ENCODE measurements at places on chromosomes 2 and 18.

DNA sequence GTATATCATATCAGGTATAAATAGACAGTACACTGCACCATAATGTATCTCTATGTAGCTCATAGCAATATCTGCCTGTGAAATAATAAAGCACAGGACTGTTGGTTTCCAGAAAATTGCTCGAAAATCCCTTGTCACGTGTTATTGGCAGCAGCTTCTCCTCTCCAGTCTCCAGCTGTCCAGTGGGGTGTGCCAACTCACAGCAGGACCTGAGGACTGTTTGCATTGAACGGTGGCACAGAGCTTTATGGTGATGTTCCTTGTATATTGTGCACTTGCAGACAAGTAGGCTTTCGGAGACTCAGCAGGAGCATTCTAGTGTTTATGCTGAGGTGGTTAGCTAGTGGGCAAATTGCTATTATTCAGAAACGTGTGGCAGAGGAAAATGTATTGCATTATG, 182.2 kb upstream of the ATP5MC3 start:
- peak; percentile 16 for DNase-seq

DNA sequence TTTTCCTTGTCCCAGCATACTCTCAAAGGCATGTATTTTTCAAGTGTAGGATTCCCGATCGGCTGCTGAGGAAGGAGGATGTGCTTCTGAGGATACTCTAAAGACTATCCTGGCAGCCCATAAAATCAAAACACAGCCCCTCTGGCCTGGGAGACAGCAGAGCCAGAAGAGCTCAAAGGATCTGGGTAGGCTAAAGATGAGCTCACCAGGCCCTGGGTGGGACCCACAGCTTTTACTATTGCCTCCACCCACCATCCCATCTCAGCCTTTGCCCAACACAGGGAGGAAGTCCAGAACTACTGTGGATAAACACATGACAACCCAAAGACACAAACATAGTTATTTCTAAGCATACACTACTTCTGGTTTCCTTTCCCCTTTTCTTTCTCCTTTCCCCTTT, 79.1 kb upstream of the ZFP36L2 start:
- no peak for DNase-seq

GRCh38 chr18:43664487-43665008, 387.3 kb upstream of the SYT4 start:
- no peak for DNase-seq

DNA sequence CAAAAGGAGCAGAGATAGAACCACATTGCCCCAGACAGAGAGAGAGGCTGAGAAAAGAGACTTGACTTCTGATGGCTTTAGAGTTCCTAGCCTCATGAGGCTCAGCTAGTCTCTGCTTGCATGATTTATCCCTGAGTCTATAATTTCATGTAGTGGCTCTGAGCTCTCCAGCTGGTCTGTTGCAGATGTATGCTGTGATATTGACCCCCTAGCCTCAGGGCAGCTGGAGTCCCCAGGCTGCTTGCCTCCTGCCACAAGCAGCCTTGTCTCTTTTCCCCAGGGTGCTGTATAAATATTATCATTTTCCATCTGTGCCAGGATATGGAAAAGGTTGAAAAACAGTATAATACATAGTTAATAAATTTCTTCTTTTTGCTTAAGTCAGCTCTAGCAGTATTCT, 467.6 kb upstream of the CWC22 start:
- no peak for DNase-seq

GRCh38 chr2:185221-185620, 78.6 kb downstream of the SH3YL1 start:
- DNase-seq = no peak

- DNase-seq = peak; percentile 89
Measured at GRCh38 chr2:108533832-108534583, at the start of gene LIMS1. Gene LIMS1, plus strand, starts transcription at chr2:108534470. Its CDS starts 93 bp downstream, at chr2:108534563.

DNA sequence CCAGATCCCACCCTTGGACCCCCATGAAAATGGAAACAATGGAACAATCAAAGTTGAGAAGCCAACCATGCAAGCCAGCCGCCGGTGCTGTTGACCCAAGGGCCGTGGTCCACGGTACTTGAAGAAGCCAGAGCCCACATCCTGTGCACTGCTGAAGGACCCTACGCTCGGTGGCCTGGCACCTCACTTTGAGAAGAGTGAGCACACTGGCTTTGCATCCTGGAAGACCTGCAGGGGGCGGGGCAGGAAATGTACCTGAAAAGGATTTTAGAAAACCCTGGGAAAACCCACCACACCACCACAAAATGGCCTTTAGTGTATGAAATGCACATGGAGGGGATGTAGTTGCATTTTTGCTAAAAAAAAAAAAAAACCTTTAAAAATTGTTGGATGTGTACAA, 26.5 kb upstream of the TXNDC2 start:
- no peak for DNase-seq

DNA sequence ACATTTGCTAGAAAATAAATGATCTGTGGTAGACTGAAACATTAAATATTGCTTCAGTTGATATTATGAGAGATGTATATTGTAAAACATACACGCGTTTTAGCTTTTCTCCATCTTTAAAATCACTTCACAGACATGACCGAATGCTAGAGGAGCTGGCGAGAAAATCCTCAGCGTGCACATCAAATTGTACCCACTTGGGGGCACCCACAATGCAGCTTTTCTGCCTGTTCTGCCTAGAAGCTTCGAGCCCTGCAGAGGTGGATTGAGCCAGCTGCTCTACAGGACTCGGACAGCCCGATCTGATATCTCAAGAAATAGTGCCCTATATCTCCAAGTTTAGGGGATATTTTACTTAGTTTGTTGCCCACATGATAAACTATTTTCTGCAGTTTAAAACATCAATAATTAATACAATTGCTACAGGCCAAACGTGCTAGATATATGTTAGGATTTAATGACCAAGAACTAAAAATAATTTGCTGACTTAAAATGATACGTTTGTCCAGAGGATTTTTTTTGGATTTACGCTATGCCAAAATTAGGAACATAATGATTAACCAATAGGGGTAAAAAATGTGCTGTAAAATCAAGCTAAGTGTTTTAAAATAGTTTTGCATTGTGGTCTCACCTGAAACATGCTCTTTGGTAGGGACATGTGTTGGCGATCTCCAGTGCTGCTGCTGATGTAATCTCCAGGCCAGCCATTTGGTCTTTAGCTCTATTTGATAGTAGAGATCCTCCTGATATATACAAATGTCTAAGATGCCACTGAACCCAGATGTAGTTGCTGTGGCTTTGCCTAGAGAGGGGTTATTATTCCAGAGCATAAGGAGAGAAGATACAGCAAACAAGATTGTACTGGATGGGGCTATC, 22.3 kb upstream of the ATP5MC3 start:
- DNase-seq = peak; percentile 36

GRCh38 chr2:236200378-236200777, 32.2 kb upstream of the GBX2 start:
- DNase-seq = no peak

DNA sequence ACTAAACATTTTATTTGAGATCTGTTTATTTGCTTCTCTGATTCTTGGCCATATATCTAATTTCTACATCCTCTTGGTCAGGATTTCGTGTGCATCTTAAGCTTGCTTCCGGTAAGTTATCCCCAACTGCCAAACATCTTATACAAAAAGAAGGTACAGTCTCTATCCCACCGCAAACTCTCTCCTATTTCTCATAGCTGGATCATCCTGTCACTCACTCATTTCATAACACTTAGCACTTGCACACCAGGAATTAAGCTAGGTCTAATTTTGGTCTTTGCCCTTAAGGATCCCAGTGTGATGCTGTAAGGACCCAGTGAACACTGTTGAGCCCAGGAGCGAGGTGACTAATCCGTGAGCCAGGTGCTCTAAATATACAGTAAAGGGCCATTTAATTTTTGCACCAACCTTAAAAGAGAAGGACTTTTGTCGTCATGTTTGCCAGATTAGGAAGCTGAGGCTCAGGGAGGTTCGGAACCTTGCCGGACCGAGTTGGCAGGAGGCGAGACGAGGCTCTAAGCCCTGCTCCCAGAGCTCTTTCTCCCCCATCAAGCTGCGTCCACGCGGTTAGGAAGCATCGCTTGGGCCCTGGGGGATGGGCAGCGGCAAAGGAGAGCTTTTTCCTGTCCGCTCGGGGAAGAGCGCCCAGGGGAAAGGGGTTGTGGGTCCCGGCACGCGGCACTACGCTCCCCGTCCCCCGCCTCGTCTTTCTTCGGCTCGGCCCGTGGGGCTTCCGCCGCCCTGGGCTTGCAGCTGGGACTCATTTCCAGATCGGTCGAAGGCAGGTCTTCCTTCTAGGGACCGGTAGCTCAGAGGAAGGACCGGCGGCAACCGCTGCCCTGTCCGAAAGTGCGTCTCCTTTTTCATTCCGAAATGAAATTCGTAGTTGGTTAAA, 4.1 kb upstream of the ITPRIPL1 start:
- DNase-seq = peak; percentile 65

DNA sequence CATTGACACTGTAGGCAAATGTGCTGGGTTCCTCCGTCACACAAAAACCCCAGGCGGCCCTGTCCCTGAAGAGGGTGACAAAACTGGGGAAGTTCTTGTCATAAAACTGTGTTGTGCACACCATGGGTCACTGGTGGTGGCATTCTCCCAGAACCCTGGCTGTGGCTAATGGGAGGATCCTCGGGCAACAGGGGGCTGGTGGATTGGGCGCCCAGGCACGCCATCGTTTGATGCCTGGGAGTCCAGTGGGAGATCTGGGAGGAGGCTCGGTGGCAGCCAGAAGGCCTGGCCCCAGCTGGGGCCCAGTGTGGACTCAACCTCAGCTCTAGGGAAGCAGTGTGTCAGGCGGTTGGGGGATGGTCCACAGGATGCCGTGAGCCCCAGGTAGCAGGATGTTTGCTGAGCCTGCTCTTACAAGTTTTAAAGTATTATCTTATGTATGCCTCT, 140.7 kb downstream of the ACOXL start:
- no peak for DNase-seq

- DNase-seq = no peak
Measured at GRCh38 chr2:172253190-172254052, 150.7 kb upstream of the DLX2 start.

DNA sequence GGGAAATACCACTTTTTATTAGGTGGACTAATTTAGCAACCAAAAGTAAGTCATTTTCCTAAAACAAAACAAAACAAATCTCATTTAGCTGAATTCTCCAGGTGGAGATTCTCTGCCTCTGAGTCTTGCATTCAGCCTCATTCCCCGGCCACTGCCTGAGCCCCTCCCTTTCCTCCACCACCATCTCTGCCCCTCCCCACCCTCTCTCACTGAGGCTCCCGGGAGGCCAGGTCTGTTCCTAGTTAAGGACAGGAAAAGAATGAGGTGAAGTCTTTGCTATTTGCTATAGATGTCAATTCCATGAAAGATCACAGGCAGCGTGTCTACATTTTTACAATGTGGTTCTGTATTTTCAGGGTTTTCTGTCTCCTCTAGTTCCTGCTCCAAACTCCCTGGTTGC, 83.0 kb upstream of the SOX11 start:
- DNase-seq = no peak

DNA sequence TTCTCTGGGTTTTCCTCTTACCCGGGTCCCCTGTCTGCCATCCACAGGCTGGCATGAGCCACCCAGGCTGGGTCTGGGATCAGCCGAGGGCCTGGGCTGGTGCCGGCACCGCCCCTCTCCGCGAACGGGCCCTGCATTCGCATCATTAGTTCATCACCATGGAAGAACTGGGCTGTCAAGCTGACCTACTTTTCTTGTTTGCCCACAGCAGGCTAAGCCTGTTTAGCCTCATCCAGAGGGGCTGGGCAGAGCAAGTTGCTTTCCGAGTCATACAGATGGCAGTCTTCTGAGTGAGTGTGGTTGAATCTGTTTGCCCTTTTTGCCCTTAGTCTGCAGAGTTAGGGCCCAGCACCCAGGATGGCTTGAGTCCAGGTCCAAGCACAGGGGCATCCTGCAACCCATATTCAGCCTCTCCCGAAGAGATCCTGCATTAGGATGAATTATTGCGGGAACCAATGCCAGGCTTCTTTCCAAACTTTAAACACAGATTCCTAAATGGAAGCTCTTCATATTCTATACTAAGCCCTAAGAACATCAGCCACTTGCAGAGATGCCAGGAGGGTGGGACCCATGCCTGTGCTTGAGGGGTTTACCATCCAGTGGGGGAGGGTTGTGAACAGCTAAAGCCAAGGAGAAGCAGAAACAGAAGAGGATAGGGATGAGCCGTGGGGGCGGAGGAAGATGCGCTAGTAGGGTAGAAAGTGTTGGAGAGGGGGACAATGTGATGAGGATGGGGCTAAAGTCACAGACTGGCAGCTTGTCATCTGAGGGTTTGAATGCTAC, 68.0 kb downstream of the NPAS2 start:
- no peak for DNase-seq

DNA sequence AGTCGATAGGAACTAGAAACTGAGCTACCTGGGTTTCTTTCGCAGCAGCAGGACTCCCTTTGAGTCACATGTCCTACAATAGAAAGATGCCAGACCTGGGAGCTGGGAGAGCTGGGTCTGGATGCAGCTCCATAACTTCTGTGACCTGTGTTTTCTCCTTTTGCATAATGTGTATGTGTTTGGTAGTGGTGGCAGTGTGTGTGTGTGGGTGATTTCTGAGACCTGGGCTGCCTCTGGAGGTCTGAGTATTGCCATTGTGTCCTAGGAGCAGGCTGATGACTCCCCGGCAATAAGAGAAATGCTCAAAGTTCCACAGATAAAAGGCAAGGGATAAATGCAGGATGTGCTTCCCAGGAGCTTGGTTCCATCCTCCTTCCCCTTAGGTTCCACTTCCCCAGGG, 6.4 kb downstream of the WNT10A start:
- no peak for DNase-seq

- no peak for DNase-seq
Measured at GRCh38 chr2:144099780-144100377, 420.0 kb downstream of the ZEB2 start.

GRCh38 chr2:176650104-176650837, 381.0 kb downstream of the MTX2 start:
- DNase-seq = peak; percentile 6

DNA sequence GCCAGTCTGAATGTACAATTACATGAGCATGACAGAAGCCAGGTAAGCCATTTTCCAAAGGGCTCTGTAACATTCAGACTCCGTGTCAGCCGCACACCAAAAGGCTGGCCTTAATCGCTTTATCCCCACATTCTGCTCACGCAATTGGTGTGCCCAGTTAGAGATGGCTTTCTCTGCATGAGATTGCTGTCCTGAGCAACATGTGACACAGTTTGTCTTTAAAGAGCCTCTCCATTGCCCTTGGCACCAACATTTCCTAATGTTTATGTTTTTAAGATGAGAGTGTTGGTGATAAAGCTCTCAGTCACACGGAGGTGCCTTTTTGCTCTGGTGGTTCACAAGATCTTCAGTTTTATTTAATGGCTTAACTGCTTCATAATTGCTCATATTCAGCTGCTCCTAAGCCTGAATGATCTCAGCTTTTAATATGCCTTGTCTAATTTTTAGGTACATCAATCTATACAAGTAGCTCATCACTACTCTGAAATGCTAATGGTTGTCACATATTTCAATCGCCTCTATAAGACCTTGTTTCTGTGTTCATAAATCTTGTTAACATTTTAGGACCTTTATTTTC, 164.8 kb upstream of the ACVR2A start:
- no peak for DNase-seq

GRCh38 chr2:100753881-100754280, 66.1 kb upstream of the NPAS2 start:
- DNase-seq = no peak

- no peak for DNase-seq
Measured at GRCh38 chr2:42029639-42030199, 18.1 kb upstream of the PKDCC start.

All from SHP77 (cell line).